Stimulated activated CD4-positive, alpha-beta T cell treated with anti-CD3 and anti-CD28 coated beads, TNF-alpha, amount 100 ng/mL, for 48 hours (primary cell): ENCODE measurements at places on chromosomes 1 and 21.
A peak's percentile ranks its signal among the peaks of the same experiment; 100 is the strongest.

DNA sequence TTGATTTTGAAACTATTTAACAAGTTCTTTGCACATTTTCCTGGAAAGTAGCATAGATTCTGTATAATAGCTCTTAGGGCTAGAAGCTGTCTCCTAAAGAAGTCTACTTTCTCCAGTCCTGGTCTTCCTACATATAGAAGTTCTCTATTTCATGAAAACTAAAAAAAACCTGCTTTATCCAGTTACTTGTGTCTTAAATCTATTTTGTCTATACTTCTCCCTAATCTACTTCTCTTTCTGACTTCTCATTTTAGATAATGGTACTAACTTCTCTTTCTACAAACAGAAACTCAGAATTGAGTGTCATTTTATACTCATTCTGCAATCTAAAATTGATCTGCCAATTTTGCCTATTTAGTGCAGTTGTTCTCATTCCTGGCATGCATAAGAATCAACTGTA lies 28.7 kb downstream of the PDE4B start:
- no peak for DNase-seq

GRCh38 chr21:44485254-44485793 lies 30.0 kb downstream of the LRRC3 start:
- no peak for DNase-seq

DNA sequence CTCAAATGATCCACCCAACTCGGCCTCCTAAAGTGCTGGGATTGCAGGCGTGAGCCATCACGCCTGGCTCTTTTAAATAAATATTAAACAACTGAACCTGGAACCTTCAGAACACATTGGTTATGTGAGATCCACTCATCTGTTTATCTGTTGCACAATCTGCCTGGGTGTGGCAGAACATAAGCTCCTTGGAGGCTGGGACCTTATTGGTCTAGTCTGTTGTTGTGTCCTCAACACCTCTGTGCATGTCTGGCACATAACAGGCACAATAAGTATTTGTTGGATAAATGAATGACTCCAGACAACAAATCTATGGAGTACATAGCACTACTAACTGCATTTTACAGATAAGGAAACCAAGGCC lies 4.1 kb upstream of the NBL1 start:
- DNase-seq, result no peak

GRCh38 chr1:13801232-13801631 lies 101.2 kb downstream of the PRDM2 start:
- no peak for DNase-seq

GRCh38 chr1:230868736-230869385 lies 540 bp upstream of the C1orf198 start:
- no peak for DNase-seq

DNA sequence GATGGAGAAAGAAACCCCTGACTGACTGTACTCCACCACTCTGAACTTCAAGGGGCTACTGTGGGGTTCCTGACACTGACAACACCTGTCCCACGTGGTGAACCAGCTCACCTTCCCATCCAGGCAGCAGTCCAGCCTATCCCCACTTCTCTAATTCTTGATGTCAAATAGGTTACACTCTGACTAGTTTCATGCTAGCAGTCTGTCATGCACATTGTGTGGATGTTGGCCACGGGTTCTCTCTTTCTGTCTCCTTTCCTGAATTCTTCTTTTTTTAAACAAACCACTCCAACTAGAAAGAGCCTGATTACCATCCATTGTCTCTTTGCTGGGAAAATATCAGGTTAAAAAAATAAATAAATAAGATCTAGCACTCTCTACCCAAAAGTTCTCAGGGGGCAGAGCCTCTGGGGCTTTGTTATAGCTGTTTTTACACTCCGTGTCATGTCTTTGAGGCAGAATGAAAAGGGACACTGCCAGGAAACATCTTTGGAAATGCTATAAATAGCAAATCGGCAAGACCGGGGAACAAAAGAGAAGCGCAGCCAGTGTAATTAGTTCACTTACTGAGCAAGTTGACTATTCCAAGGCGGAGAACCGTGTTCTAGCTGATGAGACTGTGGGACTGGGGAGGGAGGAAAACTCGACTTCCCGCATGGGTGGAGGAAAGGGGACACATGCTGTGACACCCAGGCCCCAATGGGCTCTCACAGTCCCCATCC lies 356.1 kb downstream of the OMA1 start:
- DNase-seq, result no peak

DNA sequence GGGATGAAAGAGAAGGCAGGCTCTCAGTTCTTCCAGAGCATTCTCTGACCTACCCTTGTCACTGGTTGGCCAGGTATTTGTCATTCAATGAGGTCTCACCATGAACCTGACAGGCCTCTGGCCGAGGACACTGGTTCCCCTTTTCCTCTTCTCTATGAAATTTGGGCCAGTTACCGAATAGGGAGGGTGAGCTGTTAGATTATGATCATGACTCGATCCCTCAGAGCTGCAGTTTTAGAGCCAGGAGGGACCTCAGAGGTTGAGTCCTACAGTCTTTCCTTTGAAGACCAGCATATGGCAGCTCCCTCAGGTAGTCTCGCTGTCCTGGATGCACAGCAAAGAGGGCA lies 29.5 kb upstream of the CLSTN1 start:
- DNase-seq, result no peak

GRCh38 chr1:36968730-36969129 lies 65.6 kb downstream of the GRIK3 start:
- DNase-seq, result no peak

- DNase-seq, result no peak
These were observed 22.2 kb upstream of the DNAJC11 start for GRCh38 chr1:6723621-6724428.

GRCh38 chr1:65434760-65435159 lies 14.3 kb downstream of the LEPR start:
- no peak for DNase-seq

DNA sequence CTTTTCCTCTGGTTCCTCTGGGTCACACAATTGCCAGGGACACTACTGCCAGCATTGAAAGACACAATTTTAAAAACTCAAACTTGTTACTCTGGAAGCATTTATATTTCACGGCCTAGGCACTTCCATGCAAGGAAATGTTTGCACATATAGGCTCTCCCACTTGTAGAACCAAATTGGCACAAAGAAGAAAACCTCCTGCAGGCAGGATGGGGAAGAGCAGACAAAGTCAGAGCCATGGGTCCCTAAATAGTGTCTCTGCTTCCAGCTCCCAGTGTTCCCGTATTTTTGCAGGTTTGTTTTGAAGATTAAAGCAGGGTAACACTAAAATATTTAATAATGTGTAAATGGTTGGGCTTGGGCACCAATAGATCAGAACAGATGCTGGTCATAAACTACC lies 19.0 kb upstream of the ADGRL2 start:
- DNase-seq, result no peak

DNA sequence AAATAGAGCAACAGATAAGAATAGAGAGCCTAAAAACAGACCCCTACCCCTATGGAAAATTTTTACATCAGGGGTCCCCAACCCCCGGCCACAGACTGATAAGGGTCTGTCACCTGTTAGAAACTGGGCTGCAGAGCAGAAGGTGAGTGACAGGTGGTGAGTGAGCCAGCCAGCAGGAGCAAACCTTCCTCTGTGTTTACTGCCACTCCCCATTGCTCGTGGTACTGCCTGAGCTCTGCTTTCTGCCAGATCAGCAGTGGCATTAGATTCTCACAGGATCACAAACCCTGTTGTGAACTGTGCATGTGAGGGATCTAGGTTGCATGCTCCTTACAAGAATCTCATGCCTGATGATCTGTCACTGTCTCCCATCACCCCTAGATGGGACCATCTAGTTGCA lies 174.1 kb downstream of the FOXD2 start:
- no peak for DNase-seq

DNA sequence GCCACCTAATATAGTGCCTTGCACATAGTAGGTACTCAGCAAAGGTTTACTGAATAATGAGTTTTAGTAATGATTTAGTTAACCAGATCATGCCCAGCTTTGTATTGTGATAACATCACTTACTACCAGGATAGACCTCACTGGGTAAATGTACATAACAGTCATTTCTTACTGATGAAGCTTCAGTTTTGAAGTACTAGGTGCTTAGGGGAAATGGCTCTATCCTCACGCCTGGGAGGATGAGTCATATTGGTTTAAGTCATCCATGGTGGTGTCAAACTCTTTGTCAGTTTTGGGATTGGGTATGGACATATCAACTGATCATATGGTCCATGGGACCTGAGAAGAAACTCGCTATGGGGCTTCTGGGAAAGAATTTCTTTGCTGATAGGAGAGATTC lies 90.6 kb upstream of the USP24 start:
- no peak for DNase-seq

DNA sequence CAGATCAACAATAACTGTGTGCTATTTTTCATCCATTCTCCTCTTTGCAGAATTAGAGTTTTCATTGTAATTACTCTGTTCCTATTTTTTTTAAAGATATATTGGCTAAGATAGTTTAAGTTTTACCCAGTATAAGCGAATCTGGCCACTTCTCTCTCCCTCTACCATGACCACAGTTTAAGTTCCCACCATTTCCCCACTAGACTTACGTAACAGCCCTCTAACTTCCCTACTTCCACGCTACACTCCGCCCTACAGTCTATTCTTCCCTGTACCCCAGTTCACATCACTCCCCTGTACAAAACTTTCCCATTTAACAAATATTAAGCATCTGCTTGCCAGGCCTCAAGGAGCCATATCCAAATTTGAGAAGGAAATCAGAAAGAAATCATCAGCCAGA lies 16.5 kb downstream of the CTSK start:
- no peak for DNase-seq

DNA sequence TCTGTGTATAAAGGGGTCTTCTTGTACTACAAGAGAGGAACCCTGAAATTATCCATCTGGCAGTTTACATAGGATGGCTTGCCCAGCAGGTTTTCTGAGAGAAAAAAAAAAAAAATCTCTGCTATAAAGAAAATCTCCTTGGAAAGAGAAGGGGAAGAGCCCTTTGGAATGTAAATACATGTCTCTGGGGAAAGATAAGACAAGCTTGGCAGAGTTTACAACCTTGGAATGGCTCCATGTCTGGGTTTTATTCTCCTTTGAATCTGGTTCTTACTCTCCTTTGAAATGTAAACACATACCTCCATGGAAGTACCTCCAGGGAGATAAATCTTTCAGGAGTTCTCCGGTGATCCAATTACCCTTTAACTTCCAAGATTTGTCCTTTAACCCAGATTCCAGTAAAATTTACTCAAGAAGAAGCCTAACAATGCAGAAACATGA lies 45.1 kb upstream of the DNAH14 start:
- no peak for DNase-seq

DNA sequence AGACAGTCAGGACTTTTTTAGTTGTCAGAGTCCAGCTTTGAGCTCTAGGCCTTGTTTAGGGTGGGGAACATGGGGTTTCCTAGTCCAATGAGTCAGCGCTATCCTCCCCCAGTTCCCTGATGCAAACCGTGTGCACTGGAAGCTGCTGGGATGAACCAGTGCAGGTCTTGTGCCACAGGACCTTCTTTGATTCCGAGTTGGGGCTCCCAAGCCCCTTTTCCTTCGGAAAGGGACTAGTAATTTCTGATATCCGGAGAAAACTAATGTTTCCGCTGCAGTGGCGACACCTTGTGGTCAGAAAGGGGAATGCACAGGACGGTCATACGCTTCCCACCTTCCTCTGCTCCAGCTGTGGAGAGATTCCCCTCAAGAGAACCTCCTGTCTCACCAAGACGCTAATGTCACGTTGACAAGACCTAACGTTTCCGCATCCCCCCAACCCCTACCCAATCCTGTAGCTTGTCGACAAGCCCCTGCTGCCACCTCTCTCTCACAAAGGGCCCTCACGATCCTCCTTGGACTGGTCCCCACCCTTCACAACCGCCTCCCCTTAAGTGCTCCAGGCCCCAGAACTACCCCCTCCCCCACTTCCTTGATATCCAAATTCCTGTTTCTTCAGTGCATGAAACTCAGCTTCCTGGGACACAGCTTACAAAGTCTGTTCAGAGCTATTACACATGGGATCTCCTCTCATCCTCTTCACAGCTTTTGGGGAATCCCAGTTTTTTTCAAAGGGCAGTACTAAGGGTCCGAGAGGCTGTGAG lies 30.9 kb downstream of the GPA33 start:
- DNase-seq, result peak; percentile 41

GRCh38 chr21:37378700-37379139 lies 12.1 kb downstream of the DYRK1A start:
- DNase-seq, result no peak

GRCh38 chr1:33180911-33181890 lies 642 bp downstream of the TRIM62 start:
- peak; percentile 86 for DNase-seq

DNA sequence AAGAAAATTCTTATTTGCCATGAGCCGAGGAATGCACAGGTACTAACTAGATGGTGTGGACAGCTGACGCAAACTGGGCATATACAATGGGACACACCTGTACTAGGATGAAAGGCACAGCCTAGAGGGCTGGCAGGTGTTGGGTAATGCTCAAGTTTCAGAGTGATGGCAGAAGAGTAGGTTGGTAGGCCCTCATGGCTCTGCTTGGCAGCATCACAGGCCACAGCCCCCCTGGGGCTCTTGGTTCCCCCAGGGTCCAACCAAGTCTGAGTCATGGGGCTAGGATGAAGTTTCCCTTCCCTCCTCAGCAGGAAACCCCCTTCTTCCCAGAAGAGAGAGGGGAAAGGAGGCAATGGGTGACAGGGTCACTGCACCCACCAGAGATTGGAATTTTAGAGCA lies 35.2 kb downstream of the SPEN start:
- DNase-seq, result no peak

GRCh38 chr1:207077470-207078377 lies 10.9 kb upstream of the C4BPB start:
- DNase-seq, result peak; percentile 49

- no peak for DNase-seq
These were observed 493.7 kb upstream of the ZP4 start for GRCh38 chr1:238384381-238384780.

DNA sequence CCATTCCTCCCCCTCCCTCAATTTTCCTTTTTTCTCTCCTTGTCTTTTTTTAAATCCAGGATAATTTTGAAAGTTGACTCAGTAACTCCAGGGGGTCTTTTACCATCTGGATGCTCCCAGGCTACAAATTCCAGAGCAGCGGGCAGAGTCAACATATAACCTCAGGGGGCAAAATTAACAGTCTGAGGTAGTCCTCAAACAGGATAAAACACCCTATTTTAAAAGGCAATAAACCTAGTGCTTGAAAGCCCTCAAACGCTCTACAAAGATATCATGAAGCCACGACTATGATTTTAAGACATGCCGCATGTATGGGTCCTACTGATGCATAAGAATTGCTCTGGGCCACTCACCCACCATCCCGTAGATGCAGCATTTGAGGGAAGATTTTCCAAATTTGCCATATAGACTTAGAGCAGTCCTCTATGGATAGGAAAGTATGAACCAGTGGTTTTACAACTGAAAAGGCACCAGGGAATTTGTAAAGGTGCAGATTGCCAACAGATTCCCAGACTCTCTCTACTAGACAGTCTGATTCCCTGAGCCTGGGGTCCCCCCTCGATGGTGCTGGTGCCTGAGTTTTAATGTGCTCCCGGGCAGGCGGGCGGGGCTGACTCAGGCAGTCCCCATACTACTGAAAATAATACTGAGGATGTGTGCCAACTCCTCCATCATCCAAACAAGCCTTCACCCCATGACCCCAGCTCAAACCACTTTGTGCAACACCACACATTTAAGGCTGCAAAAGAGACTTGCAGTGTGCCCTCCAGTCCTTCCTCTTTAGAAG lies 37.2 kb downstream of the PTPN14 start:
- DNase-seq, result no peak

- no peak for DNase-seq
These were observed 7.7 kb downstream of the C1orf226 start for GRCh38 chr1:162389021-162389818.

- DNase-seq, result no peak
These were observed 633 bp upstream of the PPFIA4 start for GRCh38 chr1:203025686-203026030.
